ENCODE measurements at places on chromosomes 2 and 18. TPM values are rescaled to one million over a fixed set of nuclear protein-coding genes. Genes with fewer than 3 reads are reported as not detected.

GRCh38 chr2:37322368-37322767, 2.3 kb downstream of the PRKD3 start:
- DNase-seq: no peak

GRCh38 chr2:46073540-46074046, 223.6 kb upstream of the EPAS1 start:
- DNase-seq: no peak

GRCh38 chr2:172208791-172209325, 106.2 kb upstream of the DLX2 start:
- DNase-seq: no peak

GRCh38 chr2:143248631-143249030, 119.4 kb downstream of the ARHGAP15 start:
- no peak for DNase-seq

DNA sequence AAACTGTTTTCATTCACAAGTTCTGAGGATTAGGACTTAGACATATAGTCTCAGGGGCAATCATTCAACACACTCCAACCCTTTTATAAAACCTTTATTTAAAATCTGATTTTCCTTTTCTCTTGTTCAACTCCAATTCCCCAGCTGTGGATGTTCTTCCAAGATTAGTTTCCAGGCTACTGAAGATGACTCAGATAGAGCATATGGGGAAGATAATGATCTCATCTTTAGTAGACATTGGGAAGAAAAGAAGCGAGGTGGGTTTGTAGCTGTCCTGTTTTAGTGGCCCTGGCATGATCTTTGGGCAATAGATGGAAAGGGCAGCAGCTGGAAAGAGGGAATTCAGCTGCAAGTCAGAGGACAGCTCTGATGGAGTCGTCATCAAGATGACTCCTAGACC, 247.7 kb upstream of the CCDC68 start:
- no peak for DNase-seq

DNA sequence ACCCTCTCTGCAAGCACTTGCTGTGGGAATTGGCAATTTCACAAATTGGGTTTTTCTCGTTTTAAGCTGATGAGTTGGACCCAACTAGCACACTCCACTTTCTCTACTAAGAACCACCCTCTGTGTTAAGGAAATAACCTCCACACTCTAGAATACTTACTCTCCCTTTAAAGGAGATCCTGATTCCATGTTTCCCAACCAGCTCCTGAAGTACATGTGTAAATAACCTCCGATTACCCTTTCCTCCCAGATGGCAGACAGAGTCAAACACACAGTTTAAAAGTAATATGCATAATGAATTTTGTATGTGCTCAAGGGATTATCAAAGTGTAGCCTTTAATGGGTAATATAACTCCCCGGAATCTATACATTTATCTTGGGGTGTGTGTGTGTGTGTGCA, 171.3 kb upstream of the OSR1 start:
- DNase-seq: no peak

The KCNG2 gene
- 0.17 TPM for total RNA-seq

The DNAJC5G gene
- not detected for total RNA-seq

DNA sequence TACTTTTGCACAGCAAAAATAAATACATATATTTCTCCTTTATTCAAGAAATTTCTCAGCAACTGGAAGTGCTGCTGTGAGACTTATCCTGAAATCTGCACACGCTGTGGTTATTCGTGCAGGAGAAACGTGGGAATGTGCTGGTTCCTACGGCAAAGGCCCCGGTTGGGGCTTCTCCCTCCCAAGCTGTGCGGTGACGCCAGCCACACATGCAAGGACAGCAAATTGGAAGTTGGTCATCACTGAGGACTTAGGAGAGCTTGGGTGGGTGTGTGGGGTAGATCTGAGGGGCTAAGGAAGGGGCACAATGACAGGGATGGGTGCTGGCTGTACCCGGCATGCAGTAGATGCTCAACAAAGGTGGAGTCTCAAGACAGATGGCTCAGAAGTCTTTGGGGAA, 16.5 kb upstream of the MTCL1 start:
- DNase-seq: no peak

DNA sequence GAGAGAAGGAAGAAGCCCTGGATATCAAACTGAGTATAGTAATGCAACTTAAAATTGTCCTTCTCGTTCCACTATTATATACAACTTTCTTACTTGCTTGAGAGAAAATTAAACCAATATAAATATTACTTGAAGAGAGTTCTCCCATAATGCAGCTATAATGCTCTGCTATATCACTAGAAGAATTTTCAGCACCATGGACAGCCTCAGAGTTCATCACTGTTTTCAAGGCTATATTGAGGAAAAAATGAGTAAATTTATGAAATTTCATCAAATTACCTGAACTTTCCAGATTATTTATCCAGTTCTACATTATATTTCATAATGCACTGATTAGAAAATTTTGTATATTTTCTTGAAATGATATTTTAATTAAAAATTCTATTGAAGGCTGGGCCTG, 1053.5 kb upstream of the FAM98A start:
- DNase-seq: no peak

The CBLN2 gene
- total RNA-seq: not detected

The DHRS9 gene
- total RNA-seq: 2.8 TPM

- no peak for DNase-seq
These were observed 59.0 kb downstream of the TMEM247 start for GRCh38 chr2:46538393-46538792.

GRCh38 chr2:112474844-112475486, 7.0 kb upstream of the TTL start:
- DNase-seq: no peak

- no peak for DNase-seq
These were observed 206.5 kb upstream of the FANCL start for GRCh38 chr2:58447586-58447985.

DNA sequence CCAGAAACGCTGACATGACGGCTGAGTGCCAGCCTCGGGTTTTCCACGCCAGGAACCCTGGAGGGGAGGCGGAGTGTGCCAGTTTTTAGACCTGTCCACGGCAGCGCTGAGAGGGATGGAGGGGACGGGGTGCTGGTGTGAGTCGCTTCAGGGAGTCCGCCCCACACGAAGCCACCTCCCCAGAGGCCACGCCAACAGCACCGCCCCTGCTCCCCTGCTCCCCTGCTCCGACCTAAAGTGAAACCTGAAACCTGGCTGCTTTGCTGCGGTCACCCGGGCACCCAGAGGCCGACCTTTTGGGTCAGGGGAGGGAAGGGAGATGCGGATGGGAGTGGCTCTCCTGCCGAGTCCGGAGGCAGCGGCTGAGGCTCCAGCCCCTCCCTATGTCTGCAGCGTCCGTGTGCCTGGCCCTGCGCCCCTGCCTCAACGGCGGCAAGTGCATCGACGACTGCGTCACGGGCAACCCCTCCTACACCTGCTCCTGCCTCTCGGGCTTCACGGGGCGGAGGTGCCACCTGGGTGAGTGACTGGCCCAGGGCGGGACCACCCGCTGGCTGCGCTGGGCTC, 38.1 kb downstream of the SNED1 start:
- DNase-seq: peak; percentile 87

DNA sequence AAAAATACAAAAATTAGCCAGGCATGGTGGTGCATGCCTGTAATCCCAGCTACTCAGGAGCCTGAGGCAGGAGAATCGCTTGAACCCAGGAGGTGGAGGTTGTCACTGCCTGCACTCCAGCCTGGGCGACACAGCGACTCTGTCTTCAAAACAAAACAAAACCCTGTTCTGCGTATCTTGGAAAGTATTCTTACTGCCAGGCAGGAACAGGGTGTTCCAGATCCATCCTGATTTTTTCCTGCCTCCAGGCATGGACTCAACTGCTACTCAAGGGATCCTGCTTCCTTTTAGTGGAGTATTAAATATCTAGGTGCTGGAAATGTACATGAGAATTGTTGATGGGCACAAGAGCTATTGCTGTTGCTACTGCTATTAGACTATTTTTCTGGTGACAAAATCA, 12.3 kb downstream of the HSPD1 start:
- no peak for DNase-seq

DNA sequence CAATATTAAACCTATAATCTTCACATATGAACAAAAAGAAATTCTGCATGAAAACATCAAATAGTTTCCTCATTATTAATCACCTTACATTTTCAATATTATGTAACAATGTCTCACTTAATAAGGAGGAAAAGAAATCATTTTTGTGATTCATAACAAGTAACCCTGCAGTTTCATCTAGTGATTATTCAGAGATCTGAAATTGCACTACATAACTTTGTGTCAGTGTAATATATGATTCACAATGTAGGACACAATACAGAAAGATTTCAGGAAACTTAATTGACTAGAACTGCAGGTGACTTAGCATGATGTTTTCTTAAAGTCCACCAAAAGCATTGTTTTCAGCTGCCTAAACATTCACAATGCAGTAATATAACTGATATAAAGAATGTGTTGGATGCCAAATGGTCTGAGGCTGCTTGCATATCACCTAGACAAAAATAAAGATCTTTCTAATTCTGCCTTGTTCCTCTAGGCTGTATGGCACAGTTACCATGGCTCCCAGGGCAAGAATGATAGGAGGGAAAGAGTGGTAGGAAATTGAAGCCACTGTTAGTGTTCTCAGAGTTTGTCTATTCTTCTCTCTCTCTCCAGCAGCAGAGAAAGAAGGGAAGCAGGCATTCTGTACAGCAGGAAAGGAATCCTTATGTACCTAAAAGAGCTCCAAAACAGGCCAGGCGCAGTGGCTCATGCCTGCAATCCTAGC, 366.6 kb downstream of the FSIP2 start:
- no peak for DNase-seq

GRCh38 chr18:7021994-7022840, 95.4 kb downstream of the LAMA1 start:
- DNase-seq: no peak

DNA sequence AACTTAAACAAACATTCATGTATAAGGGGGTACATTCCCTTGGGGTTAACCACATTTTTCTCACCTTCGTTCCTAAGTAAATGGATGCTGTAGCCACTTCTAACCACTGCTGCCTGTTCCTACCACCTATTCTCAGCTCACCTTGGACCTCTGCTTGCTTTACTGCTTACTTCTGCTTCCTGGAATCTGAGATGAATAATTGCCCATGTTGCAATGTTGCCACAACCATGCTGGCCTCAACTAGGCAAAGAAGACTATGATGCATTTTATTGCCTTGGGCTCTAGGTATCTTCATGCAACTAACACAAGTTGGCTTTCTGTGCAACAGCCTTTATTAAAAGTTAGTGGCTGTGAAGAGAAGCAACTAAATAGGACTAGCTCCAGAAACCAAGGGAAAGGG, 106.3 kb upstream of the TCF4 start:
- DNase-seq: no peak

DNA sequence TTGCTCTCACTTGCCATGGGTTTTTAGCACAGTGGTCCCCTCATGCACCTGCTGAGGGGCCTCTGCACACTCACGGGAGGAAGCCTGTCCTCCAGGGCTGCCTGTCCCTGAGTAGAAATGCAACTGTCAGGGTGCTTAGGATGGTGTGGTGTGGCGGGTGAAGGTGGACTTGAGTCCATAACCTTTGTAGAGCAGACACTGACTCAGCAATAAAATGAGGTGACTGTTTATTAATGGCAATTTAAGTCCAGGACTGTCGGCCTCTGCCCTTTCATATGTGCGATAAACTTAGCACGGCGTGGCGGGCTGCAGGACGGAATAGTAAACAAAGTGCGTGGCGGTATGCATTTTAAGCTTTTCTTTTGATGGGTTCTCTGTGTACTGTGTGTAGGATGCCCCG, 188.2 kb downstream of the LDLRAD4 start:
- no peak for DNase-seq

DNA sequence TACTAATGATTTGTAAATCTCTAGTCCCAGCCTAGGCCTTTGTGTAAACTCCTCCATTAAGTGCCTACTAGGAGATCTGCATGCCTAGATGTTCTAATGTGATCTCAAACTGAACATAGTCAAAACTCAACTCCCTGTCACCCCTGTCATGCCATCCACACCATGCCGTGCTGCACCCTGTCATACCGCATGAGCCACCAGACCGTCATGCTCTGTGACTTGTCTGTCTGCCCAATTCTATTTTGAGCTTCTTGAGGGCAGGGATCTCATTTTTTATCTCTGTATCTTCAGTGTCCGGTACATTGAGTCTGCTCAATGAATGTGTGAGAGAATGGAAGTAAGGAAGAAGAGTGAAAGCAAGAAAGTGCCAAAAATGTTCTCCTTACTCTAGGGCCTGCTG, 35.5 kb downstream of the GREB1L start:
- DNase-seq: no peak

DNA sequence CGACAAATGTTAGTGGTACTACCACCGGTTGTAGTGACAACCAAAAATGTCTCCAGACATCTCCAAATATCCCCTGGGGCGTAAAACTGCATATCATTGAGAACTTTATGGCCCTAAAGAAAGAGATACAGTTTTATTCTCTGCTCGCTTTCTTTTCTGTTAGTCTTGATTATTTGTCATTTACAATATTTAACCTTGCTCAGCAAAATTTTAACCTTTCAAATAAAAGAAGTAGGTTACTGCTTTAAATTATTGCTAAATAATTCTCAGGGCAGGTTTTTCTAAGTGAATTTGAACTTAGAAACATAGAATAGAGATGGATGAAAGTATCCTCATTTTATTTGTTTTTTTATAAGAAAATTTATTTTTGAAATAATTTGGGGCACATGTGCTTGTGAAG, 67.9 kb downstream of the BMPR2 start:
- DNase-seq: no peak

- peak; percentile 93 for DNase-seq
These were observed 8.8 kb downstream of the RTP5 start for GRCh38 chr2:241877989-241878970.

- peak; percentile 34 for DNase-seq
These were observed 83.5 kb downstream of the EIPR1 start for GRCh38 chr2:3294069-3294468.

The DNER gene
- not detected for total RNA-seq

The PDE1A gene
- 7.8 TPM for total RNA-seq

The MAPRE3 gene
- 11.3 TPM for total RNA-seq

DNA sequence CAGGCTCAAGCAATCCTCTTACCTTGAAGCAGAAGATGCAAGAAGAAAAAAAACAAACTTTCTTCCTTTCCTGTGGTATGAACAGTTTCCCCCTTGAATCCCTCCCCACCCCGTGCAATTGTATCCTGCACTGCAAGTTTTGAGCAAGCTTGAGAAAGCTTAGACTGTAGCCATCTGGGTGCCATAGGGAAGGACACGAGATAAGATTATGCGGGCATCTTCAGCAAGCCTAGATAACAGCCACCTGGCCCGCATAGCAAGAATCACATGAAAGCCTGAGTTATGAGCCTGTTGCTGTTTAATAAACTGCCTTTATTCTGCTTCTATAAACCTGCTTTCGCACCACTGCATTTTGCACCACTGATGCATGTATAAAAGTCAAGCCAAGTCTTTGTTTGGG, 27.3 kb upstream of the CDCA7 start:
- DNase-seq: no peak

GRCh38 chr2:208183972-208184705, 5.7 kb downstream of the C2orf80 start:
- DNase-seq: no peak

The TNFRSF11A gene
- 11.8 TPM for total RNA-seq

The REG1B gene
- not detected for total RNA-seq

- no peak for DNase-seq
These were observed 167.0 kb downstream of the INSIG2 start for GRCh38 chr2:118255301-118255700.

GRCh38 chr2:187345338-187345737, 102.7 kb downstream of the CALCRL start:
- no peak for DNase-seq
